ENCODE measurements at places on chromosomes 11 and 22.

GRCh38 chr22:28884747-28885350 lies 1.5 kb downstream of the ZNRF3 start:
- H3K36me3 ChIP-seq = no peaks in the 10 kb centered on the region
- H3K4me1 ChIP-seq = peaks cover 11% of the 10 kb centered on the region
- H3K27ac ChIP-seq = no peak overlapping the region
- H3K4me3 ChIP-seq = peak overlapping the region; percentile 62

DNA sequence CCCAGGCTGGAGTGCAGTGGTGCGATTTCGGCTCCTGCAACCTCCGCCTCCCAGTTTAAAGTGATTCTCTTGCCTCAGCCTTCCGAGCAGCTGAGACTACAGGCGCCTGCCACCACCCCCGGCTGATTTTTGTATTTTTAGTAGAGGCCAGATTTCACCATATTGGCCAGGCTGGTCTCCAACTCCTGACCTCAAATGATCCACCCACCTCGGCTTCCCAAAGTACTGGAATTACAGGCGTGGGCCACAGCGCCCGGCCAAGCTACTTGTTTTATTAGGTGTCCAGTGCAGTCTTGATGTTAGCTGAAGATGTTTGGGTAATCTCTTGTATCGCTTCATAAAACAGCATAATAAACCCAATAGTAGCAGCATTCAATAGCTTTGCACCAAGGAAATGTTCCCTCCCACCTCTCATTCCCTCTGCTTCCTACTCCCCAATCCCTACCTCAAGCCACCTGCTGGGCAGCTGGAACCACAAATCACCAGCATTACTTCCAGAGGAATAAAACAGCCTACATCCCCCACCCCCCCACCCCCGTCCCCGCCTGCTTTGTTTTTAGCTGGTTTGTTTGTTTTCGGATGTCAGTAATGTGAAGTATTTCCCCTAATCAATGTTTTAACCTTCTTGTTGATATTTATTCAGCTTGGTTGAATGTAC lies 11.0 kb upstream of the GRIK4 start:
- H3K4me1 ChIP-seq = peaks cover 65% of the 10 kb centered on the region
- H3K36me3 ChIP-seq = no peaks in the 10 kb centered on the region
- DNase-seq = no peak
- no peaks in the 10 kb centered on the region for H3K27me3 ChIP-seq

- no peaks in the 10 kb centered on the region for H3K27me3 ChIP-seq
- H3K27ac ChIP-seq = no peak overlapping the region
- no peaks in the 10 kb centered on the region for H3K4me1 ChIP-seq
Measured at GRCh38 chr22:29706486-29706885, 13.3 kb upstream of the CABP7 start.

- H3K4me1 ChIP-seq = peaks cover 26% of the 10 kb centered on the region
- H3K27ac ChIP-seq = no peak overlapping the region
- no peak overlapping the region for H3K4me3 ChIP-seq
- peak; percentile 31 for DNase-seq
- H3K27me3 ChIP-seq = no peaks in the 10 kb centered on the region
- H3K36me3 ChIP-seq = no peaks in the 10 kb centered on the region
Measured at GRCh38 chr11:88950975-88951374, 114.8 kb downstream of the GRM5 start.

DNA sequence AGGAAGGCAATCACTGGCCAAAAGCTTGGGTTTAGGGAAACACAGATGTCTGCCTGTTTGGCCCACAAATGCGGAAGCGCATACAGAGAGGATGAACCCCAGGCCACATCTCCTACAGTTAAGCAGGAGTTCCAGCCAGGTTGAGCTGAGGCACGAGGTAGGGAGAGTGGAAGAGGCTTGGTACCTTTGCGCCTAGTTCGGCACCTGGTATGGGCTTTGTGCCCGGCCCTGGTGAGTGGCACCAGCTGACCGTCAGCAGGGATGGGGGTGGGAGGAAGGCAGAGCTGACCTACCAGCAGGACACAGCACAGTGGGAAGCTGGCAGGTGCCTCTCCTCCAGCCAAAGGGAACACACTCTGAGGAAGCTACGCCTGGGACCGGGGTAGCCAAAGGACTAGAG lies 57.6 kb downstream of the KCNC1 start:
- H3K4me1 ChIP-seq = no peaks in the 10 kb centered on the region
- no peak for DNase-seq
- no peaks in the 10 kb centered on the region for H3K27me3 ChIP-seq
- H3K36me3 ChIP-seq = no peaks in the 10 kb centered on the region
- H3K27ac ChIP-seq = no peak overlapping the region

DNA sequence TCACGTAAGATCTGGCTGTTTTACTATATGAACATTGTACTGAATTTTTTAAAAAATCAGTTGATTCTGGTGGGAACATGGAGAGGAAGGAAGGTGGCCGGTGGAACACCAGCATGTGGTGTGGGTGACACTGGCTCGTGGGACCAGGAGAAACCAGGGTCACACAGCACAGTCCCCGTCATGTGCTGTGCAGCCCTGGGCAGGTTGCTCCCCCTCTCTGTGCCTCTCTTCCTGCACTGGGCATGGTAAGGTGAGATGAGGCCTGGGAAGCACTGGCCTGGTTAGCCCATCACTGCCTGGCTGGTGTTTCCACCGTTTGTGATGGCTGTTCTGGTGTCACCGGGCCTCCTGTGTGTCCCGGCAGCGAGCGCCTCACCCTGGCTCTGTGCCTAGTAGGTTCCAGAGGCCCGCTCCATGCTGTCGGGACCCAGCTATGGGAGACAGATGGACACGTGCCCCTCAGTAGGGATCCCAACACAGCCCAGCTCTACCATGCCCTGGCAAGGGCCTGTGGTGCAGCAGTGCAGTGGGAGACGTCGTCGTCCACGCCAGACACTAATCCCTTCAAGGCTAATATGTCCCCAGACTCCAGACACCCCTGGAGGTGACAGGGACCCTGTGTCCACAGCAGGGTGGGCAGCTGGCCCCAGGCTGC lies 88.2 kb upstream of the LINC01488 start:
- no peak overlapping the region for H3K4me3 ChIP-seq
- H3K4me1 ChIP-seq = no peaks in the 10 kb centered on the region
- H3K27ac ChIP-seq = no peak overlapping the region
- no peaks in the 10 kb centered on the region for H3K36me3 ChIP-seq

DNA sequence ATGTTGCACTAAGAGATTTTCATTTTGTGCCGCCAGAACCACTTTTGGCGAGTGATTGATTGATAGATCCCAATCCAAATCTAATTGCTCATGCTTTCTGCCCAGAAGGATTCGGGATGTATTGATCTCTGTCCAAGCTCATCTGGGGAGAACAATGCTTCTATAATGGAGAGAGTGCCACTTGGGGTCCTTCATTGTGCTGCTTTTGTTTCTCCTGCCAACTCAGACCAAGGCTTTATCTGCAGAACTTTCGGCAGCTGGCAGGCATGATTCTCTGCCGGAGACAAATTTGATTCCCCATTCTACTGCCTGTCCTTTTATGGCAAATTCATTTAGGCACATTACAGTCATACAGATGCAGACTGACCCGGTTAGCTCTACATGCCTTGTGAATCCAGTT lies 62.9 kb upstream of the NTM start:
- DNase-seq = no peak
- no peaks in the 10 kb centered on the region for H3K4me1 ChIP-seq
- H3K36me3 ChIP-seq = no peaks in the 10 kb centered on the region
- no peak overlapping the region for H3K4me3 ChIP-seq
- no peak overlapping the region for H3K27ac ChIP-seq

- no peaks in the 10 kb centered on the region for H3K36me3 ChIP-seq
- H3K27ac ChIP-seq = no peak overlapping the region
- H3K4me3 ChIP-seq = no peak overlapping the region
- no peaks in the 10 kb centered on the region for H3K27me3 ChIP-seq
- no peaks in the 10 kb centered on the region for H3K4me1 ChIP-seq
Measured at GRCh38 chr11:128568166-128568778, 19.1 kb downstream of the ETS1 start.

- no peaks in the 10 kb centered on the region for H3K36me3 ChIP-seq
- no peaks in the 10 kb centered on the region for H3K27me3 ChIP-seq
- peaks cover 40% of the 10 kb centered on the region for H3K4me1 ChIP-seq
Measured at GRCh38 chr11:109972939-109973338, 120.3 kb upstream of the ZC3H12C start.

DNA sequence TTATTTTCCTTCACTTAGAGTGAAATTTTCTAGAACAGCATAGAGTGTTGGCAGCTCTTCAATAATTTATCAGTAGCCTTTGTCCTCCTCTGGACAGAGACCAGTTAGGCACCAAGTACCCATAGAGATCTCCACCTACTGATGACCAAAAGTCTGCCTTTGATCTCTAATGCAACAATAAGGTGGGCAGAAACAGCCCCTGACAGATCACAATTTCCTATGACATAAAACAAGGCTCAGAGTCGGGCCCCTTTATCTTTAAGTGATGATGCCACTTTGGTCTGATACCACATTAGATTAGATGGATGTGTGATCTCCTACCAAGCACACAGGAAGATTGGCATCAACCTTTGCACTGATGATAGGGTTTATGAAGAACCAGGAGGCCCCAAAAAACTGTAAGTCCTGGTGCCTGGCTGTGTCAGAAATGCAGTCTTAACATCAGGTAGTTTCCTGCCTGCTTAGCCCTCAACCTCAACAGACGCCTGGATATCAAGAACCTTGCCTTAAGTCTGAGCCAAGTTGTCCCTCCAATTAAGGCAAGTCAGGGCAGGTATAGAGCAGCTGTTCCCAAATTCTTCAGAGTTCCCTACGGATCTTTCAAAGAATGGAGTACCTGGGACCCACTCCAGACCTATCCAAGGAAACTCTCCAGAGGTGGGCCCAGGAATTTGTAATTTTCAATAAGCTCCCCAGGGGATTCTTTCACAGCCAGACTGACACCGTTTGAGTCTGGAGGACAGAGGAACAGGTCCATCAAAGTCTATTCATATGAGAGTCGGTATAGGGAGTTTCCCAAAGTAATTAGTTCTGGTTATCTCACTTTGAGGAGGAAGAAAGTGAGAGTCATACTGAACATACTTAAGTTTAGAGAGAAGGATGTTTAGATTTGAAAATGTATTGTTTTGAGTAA lies 30.6 kb upstream of the TMPRSS4 start:
- DNase-seq = no peak
- no peak overlapping the region for H3K27ac ChIP-seq
- no peak overlapping the region for H3K4me3 ChIP-seq
- no peaks in the 10 kb centered on the region for H3K36me3 ChIP-seq

GRCh38 chr22:24324137-24324536 lies 53.5 kb downstream of the SPECC1L start:
- no peak for DNase-seq
- H3K36me3 ChIP-seq = peaks cover 11% of the 10 kb centered on the region
- H3K4me1 ChIP-seq = no peaks in the 10 kb centered on the region
- no peak overlapping the region for H3K4me3 ChIP-seq

GRCh38 chr11:32080361-32080980 lies 10.4 kb upstream of the RCN1 start:
- H3K27ac ChIP-seq = no peak overlapping the region
- no peaks in the 10 kb centered on the region for H3K27me3 ChIP-seq
- DNase-seq = no peak
- peaks cover 4% of the 10 kb centered on the region for H3K4me1 ChIP-seq
- no peak overlapping the region for H3K4me3 ChIP-seq

GRCh38 chr22:35034963-35035362 lies 31.0 kb upstream of the ISX start:
- DNase-seq = no peak
- H3K27ac ChIP-seq = no peak overlapping the region
- no peak overlapping the region for H3K4me3 ChIP-seq

GRCh38 chr11:128512474-128512996 lies 74.8 kb downstream of the ETS1 start:
- no peaks in the 10 kb centered on the region for H3K27me3 ChIP-seq
- no peak for DNase-seq
- no peak overlapping the region for H3K4me3 ChIP-seq
- H3K27ac ChIP-seq = no peak overlapping the region

DNA sequence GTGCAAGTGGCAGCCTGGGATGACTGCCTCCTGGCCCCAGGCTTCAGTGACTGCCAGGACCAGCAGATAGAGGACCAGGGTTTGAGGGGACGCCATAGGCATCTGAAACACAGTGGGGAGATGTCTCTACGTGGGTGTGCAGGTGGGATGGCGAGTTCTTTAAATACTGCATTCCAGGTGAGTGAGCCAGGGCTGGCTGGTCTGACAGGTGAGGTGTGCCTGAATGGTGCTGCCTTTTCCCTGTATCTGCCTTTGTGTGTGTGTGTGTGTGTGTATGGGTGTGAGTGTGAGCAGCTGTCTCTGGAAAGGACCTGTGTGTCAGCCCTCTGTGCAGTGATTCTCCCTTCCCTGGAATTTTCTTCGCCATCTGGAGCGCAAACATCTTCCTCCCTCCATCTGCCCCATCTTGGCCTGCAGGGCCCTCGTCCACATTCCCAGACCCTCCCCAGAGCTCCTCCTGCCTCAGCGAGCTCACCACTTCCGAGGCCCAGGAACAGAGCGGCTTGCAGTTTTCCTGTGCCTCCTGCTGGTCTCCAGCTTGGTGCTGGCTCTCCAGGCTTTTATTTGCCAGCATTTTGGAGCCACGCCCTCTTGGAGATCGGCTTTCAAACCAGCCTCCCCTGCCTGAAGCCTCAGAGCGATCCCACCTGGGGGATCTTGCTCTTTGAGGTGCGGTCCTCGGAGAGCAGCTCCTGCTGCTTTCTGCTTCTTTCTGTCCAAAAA lies at the start of gene GPHA2:
Gene GPHA2 (minus strand): TSS at position 535 of the 723 bp plus-strand sequence. CDS start 433 bp downstream, at position 102.
- no peak within 1 kb of the TSS for H3K27ac ChIP-seq
- H3K27me3 ChIP-seq = no peaks in the 10 kb centered on the region
- H3K4me1 ChIP-seq = no peaks in the 10 kb centered on the region
- no peak for DNase-seq

DNA sequence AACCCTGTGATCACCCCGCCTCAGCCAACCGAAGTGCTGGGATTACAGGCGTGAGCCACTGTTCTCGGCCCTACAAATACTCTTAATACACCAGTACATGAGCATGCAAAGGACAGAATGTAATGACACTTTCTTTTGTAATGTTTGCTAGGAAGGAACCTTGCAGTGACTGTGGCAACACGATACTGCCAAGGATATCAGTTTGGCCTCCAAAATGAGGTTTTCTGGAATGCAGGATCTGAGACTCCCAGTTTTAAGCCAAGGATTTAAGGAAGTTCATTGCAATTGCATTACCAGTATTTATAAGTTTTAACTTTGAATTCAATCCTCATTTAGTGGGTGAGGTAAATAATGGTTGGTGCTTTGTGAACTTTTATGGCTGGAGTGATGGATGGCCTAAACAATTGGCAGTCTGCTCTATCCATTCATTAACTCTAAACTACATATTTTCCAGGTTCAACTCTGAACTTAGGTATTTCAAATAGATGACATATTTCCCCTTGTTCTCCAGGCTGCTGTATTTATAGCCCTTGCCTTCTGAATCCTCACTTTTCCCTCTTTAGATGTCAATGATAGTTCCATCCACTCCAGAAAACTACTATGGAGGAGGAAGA lies 330.3 kb downstream of the C11orf87 start:
- H3K27me3 ChIP-seq = no peaks in the 10 kb centered on the region
- no peaks in the 10 kb centered on the region for H3K36me3 ChIP-seq
- no peak for DNase-seq
- peaks cover 12% of the 10 kb centered on the region for H3K4me1 ChIP-seq
- H3K27ac ChIP-seq = no peak overlapping the region

- DNase-seq = no peak
- H3K36me3 ChIP-seq = 0 out of 2 replicates have a peak, but pooled peaks cover 5% of the 10 kb centered on the region
- H3K27me3 ChIP-seq = no peaks in the 10 kb centered on the region
- H3K4me3 ChIP-seq = no peak overlapping the region
Measured at GRCh38 chr11:64852804-64853509, 8.5 kb upstream of the CDC42BPG start.
